Hematopoietic multipotent progenitor cell treated with erythropoietin and hydrocortisone succinate and interleukin-3 and kit ligand, for 8 days (in vitro differentiated cells): ENCODE measurements at places on chromosomes 11 and 22.
A peak's percentile ranks its signal among the peaks of the same experiment; 100 is the strongest.

GRCh38 chr22:49977578-49977977 is 17.0 kb downstream of the PIM3 start:
- no peak for DNase-seq

GRCh38 chr11:23099256-23099655 is 239.0 kb upstream of the CCDC179 start:
- no peak for DNase-seq

GRCh38 chr11:36007127-36007655 is 63.3 kb downstream of the LDLRAD3 start:
- DNase-seq: no peak

- peak; percentile 60 for DNase-seq
Observed at GRCh38 chr11:102109896-102110760, at the start of gene YAP1. Gene YAP1 (plus strand): TSS chr11:102110447. CDS start chr11:102110849, 402 bp downstream.

DNA sequence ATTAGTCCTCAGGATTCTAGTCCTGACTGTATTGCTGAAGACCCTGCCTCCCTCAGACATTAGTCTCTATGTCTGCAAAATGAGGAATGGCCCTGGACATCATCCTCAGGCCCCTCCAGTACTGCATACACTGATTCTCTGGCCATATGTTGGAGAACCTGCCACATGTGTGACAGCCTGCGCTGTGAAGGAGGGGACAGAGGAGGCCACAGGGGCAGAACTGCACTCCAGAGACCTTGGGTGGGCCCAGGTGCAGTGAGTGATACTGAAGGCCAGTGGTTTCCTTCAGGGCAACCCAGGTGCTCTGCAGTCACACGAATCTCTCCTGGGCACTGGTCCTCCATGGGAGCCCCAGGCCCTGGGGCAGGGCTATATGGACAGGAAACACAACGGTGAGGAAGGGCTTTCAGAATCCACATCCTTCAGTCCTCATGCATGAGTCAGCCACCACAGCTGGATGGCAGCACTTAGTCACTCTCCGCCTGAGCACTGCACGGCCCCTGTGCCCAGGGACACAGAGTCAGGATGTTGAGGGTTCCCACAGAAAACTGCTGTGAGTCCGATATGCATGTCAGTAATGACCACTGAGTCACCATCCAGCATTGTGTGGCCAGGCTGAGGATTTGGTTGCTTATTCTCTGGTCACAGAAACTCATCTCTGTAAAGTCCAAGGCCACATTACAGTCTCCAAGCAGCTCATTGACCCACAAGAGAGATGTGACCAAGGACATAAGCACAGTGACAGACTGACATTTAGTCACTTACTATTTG is 39.7 kb downstream of the ME3 start:
- DNase-seq: peak; percentile 47

DNA sequence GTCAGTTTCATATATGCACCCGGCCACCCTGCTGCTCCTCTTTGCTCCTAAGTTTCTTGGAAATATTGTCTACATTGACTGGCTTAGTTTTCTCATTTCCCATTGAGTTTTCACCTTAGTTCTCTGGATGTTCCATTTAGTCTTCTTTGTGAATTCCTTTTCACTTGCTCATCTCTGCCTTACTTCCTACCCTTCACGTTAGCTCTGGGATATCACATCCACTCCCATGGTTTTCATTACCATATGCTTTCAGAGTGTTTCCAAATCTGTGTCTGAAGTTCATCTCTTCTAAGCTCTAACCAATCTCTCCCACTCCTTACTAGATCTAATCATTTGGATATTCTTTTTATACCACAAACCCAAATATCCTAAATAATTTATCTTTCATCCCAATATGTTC is 226.4 kb downstream of the FAM76B start:
- DNase-seq: no peak

DNA sequence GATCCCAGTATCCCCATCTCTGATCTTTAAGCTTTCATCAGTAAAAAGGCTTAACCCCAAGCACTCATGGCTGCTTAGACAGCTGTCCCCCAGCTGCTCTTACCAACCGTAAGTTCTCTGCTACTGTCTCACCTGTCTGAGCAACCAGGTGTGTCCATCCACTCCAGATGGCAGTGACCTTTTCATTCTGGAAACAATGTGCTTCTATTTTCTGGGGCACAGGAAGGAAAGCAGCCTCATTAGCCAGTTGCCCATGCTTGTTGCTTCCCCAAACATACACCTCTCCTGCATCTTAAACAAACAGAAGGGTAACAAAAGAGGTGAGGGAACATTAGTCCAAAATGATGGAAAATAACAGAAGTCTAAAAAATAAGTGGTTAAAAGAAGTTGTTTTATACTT is 24.4 kb downstream of the SERGEF start:
- DNase-seq: no peak

DNA sequence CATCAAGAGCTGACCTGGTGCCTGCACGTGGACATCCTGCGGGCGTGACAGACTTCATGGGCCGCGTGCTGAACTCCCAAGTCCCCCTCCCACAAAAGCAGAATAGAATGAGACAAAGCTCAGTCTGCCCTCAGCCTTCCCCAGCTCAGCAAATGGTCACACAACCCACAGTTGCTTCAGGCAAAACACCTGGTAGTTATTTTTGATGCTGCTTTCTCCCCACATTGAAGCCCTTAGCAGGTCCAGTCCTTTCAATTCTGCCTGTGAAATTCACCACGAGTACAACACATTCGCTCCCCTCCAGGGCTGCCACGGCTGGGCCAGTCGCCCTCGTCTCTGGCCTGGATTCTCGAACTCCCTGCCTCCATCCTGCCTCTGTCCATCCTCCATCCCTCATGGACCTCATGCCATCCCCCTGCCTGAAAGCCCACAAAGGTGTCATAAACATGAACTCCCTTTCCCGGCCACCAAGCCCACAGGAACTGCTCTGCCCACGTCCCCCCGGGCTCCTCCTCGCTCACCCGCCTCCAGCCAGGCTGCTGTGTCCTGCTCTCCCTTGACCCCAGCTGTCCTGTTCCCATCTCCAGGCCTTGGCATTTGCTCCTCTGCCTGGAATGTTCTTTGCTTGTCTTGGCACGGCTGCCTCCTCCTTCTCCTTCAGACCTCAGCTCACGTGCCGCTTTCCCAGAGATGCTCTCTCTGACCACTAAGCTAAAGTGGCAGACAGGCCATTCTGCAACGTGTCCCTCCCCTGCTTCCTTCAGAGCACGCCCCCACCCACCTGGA is 42.1 kb downstream of the SCUBE1 start:
- DNase-seq: no peak

GRCh38 chr22:19290400-19291217 is 910 bp downstream of the CLTCL1 start:
- DNase-seq: no peak

DNA sequence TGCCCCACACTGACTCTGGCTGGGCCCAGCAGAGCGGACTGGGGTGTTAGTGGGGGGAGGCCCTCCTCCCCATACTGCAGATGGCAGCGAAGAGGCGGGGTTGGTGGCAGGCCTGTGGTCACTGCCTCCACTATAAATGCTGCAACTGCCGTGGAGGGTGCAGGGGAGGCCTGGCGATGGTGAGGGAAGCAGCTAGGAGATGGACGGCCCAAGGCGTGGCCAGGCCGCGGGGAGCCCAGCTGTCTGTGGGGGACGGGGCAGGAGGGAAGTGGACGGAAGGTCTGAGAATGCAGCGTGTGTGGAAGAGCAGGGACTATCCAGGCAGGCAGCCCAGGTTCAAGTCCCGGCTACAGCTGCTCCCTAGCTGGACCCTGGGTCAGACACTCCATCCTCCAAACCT is 18.3 kb downstream of the DNAL4 start:
- DNase-seq: no peak

- DNase-seq: no peak
Observed at GRCh38 chr11:2789331-2789730, 89.5 kb upstream of the KCNQ1OT1 start.

DNA sequence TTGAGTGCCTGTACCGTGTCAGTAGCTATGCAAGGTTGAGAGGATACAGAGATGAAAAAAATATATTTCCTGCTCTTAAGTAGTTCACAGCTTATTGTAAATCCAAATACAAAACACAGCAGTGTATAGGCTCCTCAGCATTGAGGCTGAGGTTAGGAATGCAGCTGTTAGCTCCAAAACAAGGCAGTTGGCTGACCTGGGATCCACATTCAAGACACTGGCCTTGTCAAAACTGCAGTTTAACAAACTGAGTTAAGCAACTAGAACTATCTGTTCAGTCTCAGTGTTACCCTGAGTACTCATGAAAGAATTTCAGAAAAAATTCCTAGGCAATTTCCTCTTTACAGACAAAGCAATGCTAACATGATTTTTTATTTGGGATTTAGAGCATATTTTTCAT is 42.8 kb downstream of the REXO2 start:
- no peak for DNase-seq

DNA sequence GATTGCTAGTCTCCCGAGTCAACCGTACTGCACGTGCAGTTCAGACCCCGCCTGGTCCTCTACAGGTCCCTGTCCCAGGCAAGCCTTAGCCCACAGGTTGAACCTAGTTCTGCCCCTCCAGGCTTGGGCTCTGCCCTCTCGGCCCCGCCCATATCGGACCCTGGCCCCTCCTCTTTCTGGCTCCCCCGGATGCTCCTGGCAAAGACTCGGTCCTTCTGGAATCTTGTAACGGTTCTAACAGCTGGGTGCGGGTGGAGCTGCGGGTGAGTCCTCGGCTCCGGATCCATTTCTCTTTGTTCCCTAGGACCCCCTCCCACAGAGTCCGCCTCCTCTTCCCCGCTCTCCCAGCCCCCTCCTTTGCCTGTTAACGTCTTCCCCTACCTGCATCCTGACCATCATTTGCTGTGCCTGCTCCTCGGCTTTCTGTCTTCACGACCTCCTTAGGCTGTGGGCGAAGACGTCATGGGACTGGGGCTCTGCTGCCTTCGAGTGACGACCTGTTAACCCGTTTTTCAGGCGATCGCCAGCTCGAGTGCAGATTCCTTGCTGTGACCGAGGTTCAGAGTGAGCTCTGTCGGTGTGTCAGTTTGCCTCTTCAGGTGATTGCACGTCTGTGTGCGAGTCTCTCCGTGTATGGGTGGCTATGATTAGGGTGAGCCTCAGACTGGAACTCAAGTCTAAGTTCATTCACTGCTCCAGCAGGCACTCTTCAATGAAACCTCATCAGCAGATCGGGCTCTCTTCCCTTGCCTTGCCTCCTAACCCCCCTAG is at the start of gene DNHD1:
Gene DNHD1, plus strand, starts transcription at position 212 of the 771 bp plus-strand sequence. CDS start 936 bp downstream, outside the sequence.
- no peak for DNase-seq

DNA sequence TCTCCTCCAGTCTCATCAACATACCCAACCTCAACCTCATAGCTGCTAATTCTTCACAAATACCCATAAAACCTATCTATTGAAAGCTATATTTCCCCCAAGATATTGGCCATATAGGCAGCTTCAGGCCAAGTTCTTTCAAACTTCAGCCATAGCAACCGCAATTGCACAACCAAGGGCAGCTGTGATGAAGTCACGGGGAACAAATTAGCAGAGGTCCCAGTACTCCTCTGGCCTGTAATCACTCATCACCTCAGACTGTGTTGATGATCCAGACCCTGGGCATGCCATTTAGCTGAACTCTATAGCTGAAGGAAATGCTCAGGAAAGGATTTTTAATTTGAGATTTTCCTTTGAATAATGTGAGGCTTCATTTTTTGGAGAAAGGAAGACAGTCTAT is 84.1 kb downstream of the SLC1A2 start:
- DNase-seq: no peak

GRCh38 chr11:73365352-73366264 is 10.6 kb upstream of the RELT start:
- no peak for DNase-seq
